Right cardiac atrium (tissue), 5 donors: ENCODE measurements at places on chromosomes 6 and 20. TPM values are rescaled to one million over a fixed set of nuclear protein-coding genes. Genes with fewer than 3 reads are reported as not detected.

GRCh38 chr20:48273843-48274242, 488.6 kb upstream of the SULF2 start:
- no peak for DNase-seq

DNA sequence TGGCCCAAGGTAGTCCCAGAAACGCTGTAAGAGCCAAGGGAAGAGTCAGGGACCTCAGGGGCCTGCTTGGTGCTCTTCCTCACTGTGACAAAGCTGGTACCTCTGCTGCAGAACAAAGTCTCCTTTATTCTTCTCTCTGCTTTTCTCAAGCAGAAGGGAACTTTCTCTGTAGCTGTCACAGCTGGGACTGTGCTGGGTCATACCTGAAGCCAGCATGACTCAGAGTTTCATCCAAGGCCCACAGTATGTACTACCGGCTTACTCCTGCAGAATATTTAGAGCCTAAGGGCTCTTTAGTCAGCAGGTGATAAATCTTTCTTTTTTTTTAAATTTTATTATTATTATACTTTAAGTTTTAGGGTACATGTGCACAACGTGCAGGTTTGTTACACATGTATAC, 183.2 kb downstream of the TINAG start:
- no peak for DNase-seq

- no peak for DNase-seq
These were observed 395.7 kb downstream of the ZFAND3 start for GRCh38 chr6:38215225-38215624.

GRCh38 chr6:158863646-158864045, 44.5 kb upstream of the EZR start:
- no peak for DNase-seq

- no peak for DNase-seq
These were observed 48.9 kb downstream of the DEK start for GRCh38 chr6:18215436-18215835.

- no peak for DNase-seq
These were observed 38.2 kb downstream of the ADGRB3 start for GRCh38 chr6:68673255-68673654.

- no peak for DNase-seq
These were observed 12.9 kb upstream of the CCN6 start for GRCh38 chr6:112040956-112041355.

- DNase-seq = no peak
These were observed 32.4 kb downstream of the FYN start for GRCh38 chr6:111840803-111841202.

GRCh38 chr20:52994184-52994970, 22.2 kb downstream of the TSHZ2 start:
- no peak for DNase-seq

DNA sequence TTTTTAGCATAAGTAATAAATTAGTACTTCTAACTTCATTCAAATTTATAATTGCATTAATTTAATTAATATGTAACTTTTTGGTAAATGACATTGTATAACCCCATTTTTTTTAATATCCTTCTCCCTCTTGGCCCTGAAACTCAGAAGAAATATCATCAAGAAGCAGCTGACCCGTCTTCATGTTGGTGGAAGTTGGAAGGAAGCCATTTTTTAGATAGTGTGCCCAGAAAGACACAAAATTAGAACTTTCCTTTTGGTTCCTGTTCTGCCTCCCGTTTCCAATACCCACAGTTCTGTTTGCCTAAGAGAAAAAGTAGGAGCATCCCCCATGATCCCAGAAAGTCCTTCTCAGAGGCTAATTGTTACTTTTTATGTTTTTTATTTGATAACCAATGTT, 65.5 kb downstream of the PLCB4 start:
- DNase-seq = no peak

SYCP2L gene
- 0.48 TPM for polyA plus RNA-seq

MED23 gene
- polyA plus RNA-seq = 7.5 TPM

DNA sequence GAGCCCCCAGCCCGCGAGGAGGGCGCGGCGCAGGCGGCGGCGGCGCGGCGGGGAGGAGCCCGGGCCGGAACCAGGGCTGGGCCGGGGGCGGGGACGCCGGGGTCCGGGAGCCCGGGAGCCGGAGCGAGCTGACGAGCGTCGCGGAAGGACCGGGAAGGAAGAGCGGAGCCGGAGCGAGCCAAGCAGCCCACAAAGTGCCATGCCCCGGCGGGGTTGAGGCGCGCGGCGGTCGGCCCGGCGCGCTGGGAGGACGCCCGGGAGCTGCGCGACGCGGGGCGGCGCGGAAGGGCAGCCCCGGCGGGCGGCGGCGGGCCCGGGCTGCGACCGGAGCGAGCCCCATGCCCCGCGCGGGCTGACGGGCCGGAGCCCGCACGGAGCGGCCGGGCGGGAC, 289 bp downstream of the FOXP4 start:
- DNase-seq = no peak

DNA sequence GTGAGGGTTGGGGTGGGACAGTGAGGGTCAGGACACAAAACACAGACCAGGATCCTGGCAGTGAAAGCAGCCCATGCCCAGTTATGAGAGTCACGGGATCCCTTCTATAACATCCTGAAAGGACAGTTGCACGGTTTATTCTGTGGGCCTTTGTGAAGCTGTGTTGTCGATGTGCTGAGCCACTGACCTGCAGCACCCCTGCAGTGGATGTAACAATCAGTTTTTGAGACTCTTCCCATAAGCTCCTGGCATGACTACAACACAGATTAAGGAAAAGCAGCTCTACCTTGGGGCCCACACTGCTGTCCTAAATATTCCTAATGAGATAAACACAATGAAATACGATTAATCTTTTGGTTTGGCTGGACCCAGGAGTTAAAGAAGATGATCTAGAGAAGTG, 3.7 kb downstream of the PYGB start:
- no peak for DNase-seq

DNA sequence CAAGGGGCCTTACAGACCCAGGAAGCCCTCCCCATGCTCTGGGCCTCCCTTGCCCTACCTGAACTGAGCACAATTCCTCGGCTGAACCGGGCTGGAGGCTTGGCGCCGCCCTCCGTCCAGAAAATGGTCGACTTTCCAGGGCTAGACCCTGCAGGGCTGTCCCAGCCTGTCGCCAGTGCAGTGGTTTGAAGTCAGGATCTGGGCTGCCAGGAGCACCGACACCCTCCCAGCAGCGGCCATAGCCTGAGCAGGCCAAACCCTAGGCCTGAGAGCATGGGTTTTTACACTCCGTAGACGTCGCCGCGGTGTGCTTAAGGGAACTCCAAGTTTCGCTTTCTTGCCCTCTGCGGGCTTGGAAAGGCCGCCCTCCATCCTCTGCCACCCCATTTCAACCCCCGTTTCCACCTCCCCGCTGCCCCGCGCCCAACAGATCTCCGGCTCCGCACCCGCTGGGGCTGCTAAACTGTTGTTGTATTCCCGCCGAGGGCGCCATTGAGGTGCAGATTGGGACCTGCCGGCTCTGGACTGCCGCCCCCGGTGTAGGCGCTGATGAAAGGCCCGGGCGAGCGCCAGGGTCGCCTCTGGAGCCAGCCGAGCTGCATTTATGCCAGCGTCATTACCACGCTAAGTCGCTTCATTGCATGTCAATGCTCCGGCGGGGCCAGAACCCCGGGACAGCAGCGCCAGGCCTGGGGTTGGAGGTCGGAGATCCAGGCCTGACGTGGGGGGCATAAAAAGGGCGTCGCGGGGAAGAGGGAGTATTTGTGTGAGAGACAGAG, 2.2 kb upstream of the TFAP2A start:
- DNase-seq = no peak

TRIM10 gene
- polyA plus RNA-seq = not detected

DNA sequence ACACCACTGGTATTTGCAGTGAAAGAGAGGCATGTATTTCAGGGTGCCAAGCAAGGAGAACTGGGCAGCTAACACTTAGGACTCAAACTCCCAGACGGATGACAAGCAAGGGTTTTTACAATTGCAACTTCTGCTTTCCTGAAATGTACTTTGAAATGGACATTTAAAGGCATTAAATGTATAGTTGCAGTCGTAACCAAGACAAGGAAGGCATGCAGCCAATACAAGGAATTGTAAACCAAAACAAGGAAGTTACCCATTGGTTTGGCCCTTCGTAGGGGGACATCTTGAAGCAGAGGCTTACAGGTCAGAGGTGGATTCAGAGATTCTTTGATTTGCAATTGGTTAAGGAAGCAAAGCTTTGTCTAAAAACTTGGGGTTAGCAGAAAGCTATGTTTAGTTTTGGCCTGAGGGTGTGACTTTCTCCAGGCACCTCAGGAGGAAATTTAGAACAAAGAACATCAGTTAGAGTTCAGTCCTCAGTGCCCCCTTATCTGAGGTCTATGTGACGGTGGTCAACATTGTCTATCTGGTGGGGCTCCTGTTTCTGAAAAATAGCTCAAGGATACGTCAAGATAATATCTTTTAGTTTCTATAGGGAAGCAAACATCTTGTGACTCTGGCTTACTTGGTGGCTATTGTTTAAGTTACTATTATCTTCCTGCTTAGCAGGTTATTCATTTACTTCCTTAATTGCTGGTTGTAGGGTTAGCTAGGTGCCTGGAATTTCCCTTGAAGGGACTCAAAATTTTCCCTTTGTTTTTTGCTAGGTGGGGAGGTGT, 266.0 kb downstream of the CD83 start:
- no peak for DNase-seq

PNLDC1 gene
- polyA plus RNA-seq = 0.43 TPM

DNA sequence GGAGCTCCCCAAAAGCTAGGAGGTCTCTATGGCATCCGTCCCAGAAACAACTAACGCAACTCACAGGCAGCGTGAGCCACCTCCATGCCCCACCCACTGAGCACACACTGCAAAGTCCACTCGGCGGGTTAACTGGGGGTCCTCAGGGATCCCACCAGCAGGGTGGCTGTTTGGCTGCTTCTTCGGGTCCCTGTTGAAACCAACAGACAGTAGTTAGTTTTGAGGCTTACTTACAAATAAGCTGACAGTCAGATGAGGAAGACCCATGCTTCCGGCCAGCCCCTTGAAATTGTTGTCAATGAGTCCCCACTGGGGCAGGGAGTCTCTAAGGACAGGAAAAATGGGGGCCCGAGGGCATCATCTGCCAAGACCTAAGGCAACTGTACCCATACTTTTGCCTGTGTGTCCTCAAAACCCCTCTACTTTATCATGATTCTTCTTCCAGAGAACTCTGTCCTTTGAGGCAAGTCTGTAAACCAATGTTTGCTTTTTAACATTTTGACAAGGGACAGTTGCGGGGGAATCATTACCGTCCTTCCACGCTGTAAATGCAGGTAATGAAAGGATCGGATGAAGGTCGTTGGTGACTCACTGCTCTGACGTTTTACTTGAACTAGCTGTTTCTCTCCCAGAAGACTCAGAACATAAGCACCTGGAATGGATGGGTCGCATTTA, 2.2 kb upstream of the PCK1 start:
- DNase-seq = no peak

NOTCH4 gene
- 33.5 TPM for polyA plus RNA-seq

- peak; percentile 49 for DNase-seq
These were observed 6.1 kb downstream of the DACT2 start for GRCh38 chr6:168313431-168314011.

EMILIN3 gene
- polyA plus RNA-seq = 4.3 TPM

PCSK2 gene
- polyA plus RNA-seq = 1.1 TPM
